ENCODE measurements at places on chromosomes 12 and 14. TPM values are rescaled to one million over a fixed set of nuclear protein-coding genes. Genes with fewer than 3 reads are reported as not detected.

The SLC11A2 gene
- 36.8 TPM for total RNA-seq

The SLC7A8 gene
- not detected for total RNA-seq

The DPPA3 gene
- not detected for total RNA-seq

The FOXN3 gene
- 25.9 TPM for total RNA-seq

The TNS2 gene
- 56.2 TPM for total RNA-seq

The SCNN1A gene
- total RNA-seq, result 7.1 TPM

Data from dermis blood vessel endothelial cell (primary cell).